ENCODE measurements at places on chromosomes 2 and 18.

- no peak for DNase-seq
Measured at GRCh38 chr2:430291-431040, 142.6 kb upstream of the ALKAL2 start.

GRCh38 chr2:121910139-121910538, 154.7 kb downstream of the TSN start:
- no peak for DNase-seq

GRCh38 chr2:128605421-128605820, 286.8 kb upstream of the HS6ST1 start:
- DNase-seq, result no peak

- no peak for DNase-seq
Measured at GRCh38 chr2:46305767-46306166, 8.6 kb downstream of the EPAS1 start.

GRCh38 chr2:70842401-70842800, 6.8 kb upstream of the CD207 start:
- no peak for DNase-seq

DNA sequence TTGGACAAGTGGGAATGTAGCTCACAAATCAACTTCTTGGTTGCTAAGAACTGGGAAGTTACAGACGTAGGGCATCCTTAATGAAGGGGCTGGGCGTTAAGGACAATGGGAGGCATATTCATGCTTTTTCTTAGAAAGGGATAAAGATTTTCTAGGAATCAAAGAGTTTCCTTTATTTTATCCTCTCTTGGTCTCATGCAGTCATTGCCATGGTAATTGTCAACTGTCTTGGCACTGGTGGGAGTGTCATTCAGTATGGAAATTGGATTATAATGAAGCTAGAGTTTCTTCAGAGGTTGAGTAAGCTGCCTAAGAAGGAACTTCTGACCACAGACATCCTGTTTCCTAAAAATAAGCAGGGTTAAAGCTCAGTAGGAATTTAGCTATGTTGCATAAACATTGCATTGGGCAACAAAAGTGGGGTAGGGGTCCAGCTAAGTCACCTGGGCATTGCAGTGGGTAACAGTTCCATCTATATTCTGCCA, 114.0 kb downstream of the LYPD6B start:
- DNase-seq, result no peak

DNA sequence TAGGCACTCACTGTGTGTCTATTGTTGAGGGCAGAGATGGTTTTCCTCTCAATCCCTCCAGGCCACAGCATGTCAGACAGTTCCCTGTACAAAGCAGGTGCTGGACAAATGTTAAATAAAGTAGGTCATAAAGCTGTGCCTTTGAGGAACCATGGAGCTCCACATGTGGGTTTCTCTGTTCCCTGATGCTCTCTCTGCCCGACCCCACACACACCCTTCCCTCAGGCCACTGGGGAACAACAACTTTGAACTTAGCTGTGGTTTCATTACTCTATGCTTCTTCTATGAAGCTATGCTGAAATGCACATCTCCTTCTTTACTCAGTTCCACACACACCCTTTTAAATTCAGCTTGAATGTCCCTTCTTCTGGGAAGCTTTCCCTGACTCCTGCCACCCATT, 415.3 kb downstream of the HRH4 start:
- DNase-seq, result no peak

- DNase-seq, result peak; percentile 7
Measured at GRCh38 chr18:45722899-45723298, 1.1 kb upstream of the SLC14A1 start.

DNA sequence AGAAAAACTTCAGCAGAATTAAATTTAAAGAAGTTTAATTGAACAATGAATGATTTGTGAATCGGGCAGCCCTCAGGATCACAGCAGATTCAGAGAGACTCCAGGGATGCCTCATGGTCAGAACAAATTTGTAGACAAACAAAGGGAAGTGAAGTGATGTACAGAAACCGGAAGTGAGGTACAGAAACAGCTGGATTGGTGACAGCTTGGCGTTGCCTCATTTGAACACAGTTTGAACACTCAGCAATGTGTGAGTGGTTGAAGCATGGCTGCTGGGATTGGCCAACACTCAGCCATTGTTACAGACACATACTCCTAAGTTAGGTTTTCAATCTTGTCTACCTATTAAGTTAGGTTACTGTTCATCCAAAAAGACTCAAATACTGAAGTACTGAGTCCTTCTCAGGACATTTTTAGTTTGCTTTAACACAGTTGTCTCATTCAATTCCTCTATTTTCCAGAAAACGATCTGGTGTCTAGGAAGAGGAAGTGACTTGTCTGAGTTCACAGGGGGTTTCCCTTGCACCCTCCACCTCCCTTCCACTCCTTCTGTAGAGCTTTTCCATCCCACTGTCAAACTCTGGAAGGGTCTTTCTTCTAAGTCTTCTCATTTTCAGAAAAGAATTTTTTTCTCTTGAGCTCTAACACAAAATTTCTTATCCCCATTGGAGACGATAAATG, 137.9 kb downstream of the SLC4A3 start:
- no peak for DNase-seq

GRCh38 chr2:64225491-64225890, 81.3 kb upstream of the PELI1 start:
- no peak for DNase-seq

DNA sequence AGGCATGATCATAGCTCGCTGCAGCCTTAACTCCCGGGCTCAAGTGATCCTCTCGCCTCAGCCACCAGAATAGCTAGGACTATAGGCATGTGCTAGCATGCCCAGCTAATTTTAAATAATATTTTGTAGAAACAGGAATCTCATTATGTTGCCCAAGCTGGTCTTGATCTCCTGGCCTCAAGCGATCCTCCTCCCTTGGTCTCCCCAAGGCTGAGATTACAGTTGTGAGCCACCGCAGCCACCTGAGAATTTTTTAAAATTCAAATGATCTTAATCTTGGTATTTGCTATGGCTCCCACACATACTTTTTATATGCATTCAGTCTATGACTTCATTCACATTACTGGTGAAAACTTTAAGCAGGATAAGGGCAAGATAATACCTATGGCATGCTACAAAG, 13.1 kb downstream of the KRCC1 start:
- DNase-seq, result no peak

DNA sequence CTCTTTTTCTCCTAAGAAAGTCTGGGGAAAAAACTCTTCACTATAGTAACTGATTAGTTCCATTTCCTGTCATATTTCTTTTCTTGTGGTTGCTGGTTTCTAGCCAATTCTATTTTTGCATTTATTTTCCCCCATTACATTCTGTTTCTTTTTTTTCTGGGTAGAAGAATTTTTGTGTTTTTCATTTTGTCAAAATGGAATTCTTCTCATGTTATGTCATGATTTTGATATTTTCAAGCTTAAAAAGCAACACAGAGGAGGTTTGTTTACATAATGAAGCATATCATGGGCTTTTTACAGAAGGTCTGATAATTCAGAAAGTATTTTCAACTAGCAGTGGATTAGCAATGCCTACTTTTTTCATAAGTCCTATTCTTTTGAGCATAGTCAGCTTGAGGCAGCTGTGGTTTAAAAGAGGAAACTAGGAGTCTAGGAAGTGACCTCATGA, 102.0 kb downstream of the MAP2 start:
- DNase-seq, result no peak

DNA sequence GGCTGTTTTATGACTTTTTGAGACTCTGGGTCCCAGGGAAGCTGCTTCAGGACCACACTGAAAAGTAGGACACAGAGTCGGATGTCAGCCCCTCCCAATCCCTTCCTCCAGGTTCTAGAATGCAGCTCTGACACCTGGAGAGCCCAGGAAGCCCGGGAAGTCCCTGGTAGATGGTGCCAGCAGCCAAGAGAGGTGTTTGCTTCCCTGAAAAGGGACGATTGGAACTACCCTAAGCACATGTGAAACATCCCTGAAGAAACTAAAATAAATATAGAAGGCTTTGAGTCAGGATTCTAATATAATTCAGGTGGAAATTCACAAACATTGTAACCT, 163.2 kb upstream of the CYRIA start:
- DNase-seq, result no peak

GRCh38 chr18:40524881-40525280, 1430.2 kb upstream of the PIK3C3 start:
- no peak for DNase-seq

GRCh38 chr2:54979321-54980044, 70.8 kb downstream of the RTN4 start:
- no peak for DNase-seq

- DNase-seq, result no peak
Measured at GRCh38 chr2:128777196-128778035, 458.7 kb upstream of the HS6ST1 start.

- no peak for DNase-seq
Measured at GRCh38 chr2:187194049-187194448, 254.0 kb downstream of the CALCRL start.

DNA sequence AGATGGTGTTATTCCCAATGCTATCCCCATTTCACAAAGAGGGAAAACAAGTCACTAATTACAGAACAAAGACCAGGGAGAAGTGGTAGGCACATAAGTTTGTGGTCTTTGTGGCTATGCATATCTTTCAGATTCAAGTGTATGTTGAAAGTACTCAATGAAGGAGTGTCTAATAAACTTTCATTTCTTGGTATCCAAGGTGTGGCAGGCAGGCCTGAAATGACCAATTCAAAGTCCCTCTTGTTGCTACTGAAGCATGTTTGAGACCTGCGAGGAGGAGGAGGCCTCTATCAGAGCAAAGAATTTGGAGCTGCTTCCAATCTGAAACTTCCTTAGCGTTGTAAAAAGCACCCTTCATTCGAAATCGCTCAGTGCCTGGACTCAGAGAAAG, 60.9 kb upstream of the KLF7 start:
- DNase-seq, result no peak

DNA sequence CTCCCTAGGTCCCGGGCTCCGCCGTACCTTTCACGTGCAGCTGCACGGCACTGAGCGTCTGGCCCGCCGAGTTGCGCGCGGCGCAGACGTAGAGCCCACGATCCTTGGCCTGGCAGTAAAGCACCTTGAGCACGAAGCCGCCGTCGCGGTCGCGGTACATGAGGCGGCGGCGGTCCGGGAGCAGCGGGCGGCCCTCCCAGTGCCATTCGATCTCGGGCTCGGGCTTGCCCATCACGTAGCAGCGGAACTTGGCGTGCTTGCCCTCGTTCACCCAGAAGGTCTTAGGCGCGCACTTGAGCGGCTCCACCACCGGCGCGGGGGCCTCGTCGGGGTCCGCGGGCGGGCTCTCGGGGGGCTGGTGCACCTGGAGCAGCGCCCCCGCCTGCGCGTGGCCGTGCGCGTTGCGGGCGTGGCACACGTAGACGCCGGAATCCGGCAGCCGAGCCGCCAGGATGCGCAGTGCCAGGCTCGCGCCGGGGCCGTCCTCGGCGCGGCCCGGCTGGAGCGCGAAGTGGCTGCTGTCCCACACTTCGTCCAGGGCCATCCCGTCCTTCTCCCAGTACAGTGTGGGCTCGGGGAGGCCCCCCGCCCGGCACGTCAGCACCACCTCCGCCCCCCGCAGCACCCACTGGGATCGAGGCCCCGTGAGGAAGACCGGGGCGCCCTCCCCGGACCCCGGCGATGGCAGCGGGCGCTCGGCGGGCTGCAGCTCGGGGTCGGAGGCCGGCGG, 980 bp downstream of the OBSL1 start:
- no peak for DNase-seq

GRCh38 chr2:162013514-162014475, 60.2 kb downstream of the DPP4 start:
- no peak for DNase-seq

DNA sequence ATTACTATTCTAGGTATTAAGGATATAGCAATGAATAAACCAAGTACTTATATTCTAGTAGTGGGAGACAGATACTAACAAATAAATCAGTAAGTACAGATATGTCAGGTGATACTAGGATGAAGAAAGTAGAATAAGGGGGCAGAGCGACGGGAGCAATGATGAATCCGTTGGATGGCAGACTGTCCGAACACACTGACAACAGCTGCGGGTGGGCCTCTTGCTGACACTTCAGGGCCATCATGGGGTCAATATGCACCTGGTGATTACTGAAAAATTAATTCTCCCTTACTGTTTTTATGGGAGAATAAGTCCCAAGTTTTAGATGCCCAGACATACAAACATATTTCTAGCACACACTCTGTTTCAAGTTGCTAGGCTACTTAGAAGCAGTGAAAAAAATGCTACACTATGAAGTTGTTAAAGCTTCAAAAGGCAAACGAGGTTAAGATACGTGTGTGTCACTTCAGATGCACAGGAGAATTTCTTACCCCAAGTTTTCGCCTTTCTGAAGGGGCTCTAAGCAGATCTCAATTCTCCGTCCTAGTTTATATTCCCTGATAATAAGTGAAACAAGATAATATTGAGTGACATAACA, 78.7 kb downstream of the USP40 start:
- DNase-seq, result no peak

DNA sequence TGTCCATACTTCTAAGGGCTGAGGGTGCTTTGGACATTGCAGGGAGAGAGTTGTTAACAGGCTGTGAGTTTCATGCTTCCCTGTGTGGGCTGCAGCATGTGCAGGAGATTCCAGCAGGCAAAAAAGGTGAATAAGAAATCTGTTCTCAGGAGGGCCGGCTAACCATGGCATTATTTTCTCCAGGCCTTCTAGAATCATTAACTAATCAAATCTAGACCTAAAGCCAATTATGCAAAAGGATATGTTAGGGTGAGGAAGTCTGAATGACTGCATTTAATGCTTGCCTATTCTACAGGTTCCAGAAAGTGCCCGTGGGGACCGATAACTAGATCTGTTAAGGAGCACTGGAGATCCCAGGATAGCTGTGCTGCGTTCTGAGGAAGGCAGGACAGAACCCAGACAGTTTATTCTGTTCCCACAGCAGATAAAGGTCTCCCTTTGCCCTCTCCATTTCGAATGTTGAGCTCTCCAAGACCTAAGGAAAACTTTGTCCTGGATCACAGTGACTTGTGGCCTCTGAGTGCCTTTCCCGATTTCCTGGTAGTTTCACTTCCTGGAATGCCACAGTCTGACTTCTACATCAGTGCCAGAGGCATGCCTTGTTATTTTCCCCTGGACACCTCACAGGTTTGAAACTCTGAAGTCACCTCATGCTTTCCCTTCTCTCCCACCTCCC, 50.0 kb upstream of the ZFP36L2 start:
- DNase-seq, result no peak

- no peak for DNase-seq
Measured at GRCh38 chr2:42309366-42309765, 51.7 kb downstream of the COX7A2L start.

DNA sequence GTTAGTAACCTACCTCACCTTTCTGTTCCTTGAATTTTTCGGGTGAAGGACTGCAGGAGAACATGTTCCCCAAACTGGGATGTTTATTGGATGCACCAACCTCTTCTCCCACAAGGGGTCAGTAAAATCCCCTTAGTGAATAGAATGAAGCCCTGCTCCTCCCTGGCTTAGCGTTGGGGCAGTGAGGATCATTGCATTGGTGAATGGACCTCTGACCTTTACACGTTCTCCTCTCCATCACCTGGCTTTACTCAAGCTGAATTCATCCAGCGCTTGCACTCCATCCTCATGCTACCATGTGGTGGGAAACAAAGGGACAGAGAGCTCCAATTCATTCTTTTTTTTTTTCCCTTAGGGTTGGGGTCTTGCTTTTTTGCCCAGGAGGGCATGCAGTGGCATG, 157.2 kb downstream of the MIB1 start:
- DNase-seq, result no peak

GRCh38 chr2:6828299-6828584, 37.5 kb downstream of the CMPK2 start:
- DNase-seq, result no peak

- DNase-seq, result no peak
Measured at GRCh38 chr2:6923319-6923718, 6.1 kb downstream of the RNF144A start.
